ENCODE measurements at places on chromosomes 11 and 22.

DNA sequence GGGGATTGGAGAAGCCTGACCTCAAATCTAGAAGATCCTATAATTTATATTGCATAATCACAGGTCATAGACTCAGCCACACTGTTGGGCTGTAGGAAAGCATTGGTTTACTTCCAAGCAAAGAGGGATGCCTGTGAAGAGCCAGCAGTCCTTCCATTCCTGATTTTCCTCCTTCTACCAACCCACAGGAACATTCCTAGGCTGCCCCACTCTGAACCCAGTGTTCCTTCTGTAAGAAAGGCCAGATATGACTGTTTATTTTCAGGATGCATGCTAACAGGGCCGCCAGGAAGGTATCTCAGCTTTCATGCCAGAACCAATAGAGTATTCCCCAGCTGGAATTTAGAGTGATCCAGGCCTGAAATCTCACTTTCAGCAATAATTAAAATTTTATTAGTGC, 197.1 kb downstream of the ETS1 start:
- DNase-seq = no peak

- DNase-seq = peak; percentile 73
These were observed 83.7 kb downstream of the STIM1 start for GRCh38 chr11:3939211-3939610.

GRCh38 chr22:19536564-19536963, 12.4 kb upstream of the CLDN5 start:
- no peak for DNase-seq

DNA sequence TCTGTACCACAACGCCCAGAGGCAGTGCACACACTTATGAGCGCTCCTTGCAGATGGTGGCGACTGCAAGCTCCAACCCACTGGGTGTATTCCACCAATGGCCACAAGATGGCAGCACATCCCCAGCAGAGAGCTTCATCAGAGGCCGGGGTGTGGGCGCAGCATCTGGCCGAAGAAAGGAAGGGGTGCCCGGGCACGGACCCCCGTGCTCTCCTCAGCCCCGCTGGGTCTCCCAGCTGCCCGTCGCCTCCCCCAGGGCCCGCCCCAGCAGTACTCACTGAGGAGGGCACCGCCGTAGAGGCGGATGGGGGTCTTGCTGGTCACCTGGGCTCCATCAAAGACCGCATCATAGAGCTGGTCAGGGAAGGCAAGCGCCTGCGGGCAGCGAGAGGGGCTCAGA, 14.2 kb downstream of the TP53I11 start:
- DNase-seq = peak; percentile 37

DNA sequence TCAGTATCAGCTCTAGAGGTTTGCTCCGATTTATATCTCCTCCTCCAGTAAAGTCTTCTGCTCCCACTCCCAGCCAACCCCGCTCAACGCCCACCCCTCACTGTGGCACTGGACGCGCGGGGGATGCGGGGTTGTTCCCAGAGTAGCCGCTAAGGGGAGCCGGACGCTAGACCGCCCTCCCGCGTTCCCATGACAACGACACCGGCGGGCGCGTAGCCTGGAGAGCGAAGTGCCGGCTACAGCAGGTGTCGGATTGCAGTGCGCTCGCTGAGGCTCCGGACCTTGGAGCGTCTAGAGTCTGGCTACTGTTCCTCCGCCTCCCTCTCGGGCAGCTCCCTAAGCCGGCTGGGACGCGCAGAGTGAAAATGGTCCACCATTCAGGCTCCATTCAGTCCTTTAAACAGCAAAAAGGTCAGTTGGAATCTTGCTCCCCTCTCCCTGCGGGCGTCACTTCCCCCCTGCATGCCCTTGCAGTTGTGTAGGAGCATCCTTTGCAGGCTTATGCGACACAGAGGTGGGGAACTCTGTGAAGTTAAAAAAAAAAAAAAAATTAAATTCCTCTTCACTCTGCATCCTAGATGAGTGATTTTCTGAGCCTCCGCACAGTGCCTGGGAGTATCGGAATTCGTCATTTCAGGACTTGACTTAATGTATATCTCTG, at the start of gene ANO3:
Gene ANO3, plus strand, starts transcription at position 220 of the 661 bp plus-strand sequence. Its CDS starts 146 bp downstream, at position 366.
- DNase-seq = peak; percentile 18

DNA sequence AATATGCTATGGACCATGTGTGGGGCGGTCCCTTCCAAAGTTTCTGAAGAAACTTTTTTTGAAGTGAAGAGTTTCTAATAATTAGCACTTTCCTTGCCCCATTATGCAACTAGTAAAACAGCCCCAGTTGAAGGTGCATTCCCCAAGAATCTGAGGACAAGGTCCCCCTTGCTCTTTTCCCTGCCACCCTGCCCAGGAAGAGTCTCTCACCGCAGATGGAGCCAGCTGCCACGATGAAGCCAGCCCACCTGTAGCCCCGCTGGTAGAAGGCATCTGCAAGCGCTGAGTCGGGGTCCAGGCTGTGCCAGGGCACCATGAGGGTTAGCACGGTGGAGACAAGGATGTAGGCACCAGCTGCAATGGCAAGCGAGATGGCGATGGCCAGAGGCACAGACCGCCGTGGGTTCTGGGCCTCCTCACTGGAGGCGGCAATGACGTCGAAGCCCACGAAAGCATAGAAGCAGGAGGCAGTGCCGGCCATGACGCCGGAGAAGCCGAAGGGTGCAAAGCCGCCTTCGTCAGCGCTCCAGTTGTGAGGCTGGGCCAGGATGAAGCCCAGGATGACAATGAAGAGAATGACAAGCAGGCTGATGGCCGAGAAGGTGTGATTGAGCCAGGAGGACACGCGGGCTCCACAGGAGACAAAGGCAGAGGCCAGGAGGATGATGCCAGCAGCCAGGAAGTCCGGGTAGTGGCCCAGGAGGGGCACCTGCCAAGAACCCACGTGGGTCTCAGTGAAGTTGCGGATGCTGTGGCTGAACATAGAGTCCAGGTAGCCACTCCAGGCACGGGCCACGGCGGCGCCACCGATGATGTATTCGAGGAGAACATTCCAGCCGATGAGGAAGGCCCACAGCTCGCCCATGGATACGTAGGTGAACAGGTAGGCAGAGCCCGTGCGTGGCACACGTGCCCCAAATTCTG, 1.5 kb downstream of the SLC7A4 start:
- DNase-seq = no peak

DNA sequence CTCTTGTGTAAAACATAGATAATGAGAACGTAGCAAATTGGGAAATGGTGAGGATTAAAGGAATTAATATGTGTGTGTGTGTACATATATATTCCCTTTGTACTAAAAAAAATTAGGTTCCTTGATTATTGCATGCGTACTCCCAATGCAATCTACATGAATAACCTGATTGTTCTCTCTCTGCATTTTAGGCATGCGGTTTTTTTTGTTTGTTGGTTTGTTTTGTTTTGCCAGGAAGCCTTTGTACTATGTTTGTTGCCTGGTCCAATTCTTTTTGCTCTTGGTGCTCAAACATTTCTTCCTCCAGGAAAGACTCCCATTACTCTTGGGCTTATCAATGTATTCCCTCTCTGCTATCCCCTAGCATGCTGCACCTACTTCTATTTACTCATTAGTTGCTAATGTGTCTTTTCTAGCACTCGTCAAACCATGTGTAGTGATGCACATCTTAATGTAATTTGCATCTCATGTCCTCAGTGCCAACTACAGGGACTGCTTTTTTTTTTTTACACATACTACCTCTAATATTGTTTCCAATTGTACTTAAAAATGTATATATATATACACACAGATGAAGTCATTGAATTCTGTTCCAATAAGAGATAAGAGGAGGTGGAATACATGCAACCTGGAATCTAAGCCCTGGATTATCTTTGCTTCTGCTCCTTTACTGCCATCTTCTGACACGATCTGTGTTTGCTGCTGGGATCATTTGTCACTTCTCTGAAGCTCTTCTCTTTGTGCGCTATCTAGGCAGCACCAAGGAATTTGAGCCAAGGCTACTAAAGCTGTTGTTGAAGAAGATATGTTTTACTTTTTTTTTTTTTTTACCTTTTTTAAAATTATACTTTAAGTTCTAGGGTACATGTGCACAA, 197.2 kb upstream of the ANO3 start:
- no peak for DNase-seq

DNA sequence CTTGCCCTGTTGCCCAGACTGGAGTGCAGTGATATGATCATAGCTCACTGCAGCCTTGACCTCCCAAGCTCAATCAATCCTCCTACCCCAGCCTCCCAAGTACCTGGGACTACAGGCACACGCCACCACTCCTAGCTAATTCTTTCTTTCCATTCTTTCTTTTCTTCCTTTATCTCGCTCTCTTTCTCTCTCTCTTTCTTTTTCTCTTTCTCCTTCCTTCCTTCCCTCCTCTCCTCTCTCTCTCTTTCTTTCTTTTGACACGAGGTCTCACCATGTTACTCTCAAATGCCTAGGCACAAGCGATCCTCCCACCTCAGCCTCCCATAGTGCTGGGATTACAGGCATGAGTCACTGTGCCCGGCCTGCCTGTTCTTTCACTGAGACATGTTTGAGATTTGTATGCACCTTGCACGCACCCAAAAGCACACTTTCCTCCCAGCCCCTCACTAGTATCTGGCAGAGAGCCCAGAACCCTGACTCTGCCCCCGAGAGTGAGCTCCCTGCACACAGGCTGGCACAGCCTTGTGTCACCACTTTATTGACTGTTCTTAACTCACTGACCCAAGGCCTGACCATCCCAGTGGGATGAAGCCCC, 56.8 kb downstream of the CD6 start:
- DNase-seq = no peak

- no peak for DNase-seq
These were observed 27.5 kb downstream of the KIAA0930 start for GRCh38 chr22:45212992-45213751.

GRCh38 chr22:43047605-43048004, 32.7 kb upstream of the PACSIN2 start:
- DNase-seq = no peak

GRCh38 chr11:104339380-104339831, 175.5 kb upstream of the PDGFD start:
- DNase-seq = no peak

GRCh38 chr22:37762389-37762836, 45.3 kb upstream of the GCAT start:
- no peak for DNase-seq

DNA sequence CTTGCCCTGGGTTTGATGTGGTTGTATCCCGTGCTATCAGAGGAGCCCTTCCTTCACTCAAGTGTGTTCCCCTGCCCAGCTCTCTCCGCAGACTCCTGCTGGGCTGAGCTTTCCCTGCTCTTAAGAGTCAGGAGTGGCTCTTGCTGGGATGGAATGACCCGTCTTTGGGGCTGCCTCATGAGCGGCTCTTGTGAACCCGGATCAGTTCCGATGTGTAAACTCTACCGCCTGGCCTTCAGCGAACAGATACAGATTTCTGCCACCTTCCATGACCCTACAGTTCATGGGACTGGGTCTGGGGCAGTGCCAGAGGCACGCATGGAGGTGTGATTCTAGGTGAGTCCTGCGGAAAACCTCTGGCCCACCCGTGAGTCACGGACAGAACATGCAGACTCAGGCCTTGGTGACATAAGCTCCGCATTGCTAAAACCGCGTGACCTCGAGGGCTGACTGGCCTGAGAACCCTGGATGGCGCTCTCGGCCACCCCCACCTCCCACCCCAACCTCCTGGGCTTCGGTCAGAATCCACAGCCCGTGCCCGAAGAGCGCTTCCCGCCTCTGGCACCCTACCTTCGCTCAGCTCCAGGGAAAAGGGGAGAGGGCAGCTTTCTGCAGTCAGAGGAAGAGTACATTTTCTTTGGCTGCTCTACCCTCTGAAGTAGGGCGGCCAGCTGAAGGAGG, 1.3 kb upstream of the ZBTB16 start:
- DNase-seq = no peak

DNA sequence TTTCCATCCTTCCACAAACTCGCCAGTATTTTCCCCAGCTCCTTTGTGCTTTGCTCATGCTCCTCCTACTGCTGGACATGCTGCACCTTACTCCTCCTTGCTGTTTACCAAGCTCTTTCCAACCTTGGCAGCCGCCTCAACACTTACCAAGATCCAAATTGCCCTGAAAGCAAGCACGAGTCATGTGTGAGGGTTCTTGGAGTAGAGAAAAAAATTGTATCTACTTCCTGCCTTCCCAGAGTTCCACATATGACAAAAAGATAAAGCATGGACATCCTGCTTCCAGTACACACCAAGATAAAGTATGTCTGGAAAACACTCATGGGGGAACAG, 767.5 kb downstream of the NTM start:
- no peak for DNase-seq

- DNase-seq = no peak
These were observed 27.9 kb downstream of the MMP13 start for GRCh38 chr11:102927624-102927990.

GRCh38 chr11:22344081-22344480, 5.9 kb downstream of the SLC17A6 start:
- DNase-seq = no peak

DNA sequence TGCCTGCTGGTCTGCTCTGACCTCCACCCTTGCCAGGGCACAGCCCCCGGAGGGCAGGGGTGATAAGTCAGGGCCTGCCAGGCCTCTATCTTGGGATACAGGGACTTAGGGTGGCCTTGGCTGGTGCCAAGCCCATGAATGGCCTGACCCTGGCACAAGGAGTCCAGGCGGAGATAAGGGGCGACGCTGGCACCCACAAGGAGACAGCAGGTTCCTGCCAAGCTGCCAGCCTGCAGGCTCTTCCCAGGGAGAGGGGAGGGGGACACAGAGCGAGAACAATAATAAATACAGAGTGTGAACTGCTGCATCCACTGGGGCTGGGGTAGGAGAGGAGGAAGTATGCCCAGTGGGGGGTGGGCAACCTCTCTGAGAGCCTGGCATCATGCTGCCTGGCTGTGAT, 978 bp downstream of the CSDC2 start:
- no peak for DNase-seq

- no peak for DNase-seq
These were observed 5.8 kb downstream of the TSPAN4 start for GRCh38 chr11:848380-848931.

- no peak for DNase-seq
These were observed 1049.1 kb downstream of the BRD1 start for GRCh38 chr22:48778308-48779195.

- DNase-seq = no peak
These were observed 11.4 kb downstream of the BCL9L start for GRCh38 chr11:118914178-118914918.

GRCh38 chr11:17840101-17840548, 105.5 kb downstream of the KCNC1 start:
- DNase-seq = no peak

DNA sequence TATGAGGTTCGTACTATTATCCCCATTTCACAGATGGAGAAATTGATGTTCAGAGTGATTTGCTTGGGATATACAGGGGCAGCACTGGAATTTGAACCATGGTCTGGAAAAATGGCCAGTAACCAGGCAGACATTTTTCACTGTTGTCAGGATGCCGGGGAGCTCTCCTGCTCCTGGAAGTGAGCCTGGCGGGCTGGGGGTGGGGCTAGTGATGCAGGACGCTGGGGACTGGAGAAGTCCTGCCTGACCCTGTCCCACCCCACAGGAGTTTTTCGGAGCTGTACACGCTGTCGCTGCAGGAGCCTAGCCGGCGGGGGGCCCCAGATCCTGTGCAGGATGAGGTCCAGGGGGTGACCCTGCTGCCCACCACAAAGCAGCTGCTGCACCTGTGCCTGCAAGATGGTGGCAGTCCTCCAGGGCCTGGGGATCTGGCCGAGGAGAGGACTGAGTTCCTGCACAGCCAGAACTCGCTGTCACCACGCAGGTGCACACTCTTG, 11.1 kb downstream of the SIPA1 start:
- no peak for DNase-seq

All from AG09309 (cell line).